ENCODE measurements at places on chromosomes 13 and 19. TPM values are rescaled to one million over a fixed set of nuclear protein-coding genes. Genes with fewer than 3 reads are reported as not detected.
A peak's percentile ranks its signal among the peaks of the same experiment; 100 is the strongest.

GPX4 gene
- total RNA-seq: 351 TPM

- no peak overlapping the region for H3K27ac ChIP-seq
- no peak for DNase-seq
- H3K4me3 ChIP-seq: no peak overlapping the region
Observed at GRCh38 chr19:28118235-28118634, 1094.7 kb downstream of the UQCRFS1 start.

DNA sequence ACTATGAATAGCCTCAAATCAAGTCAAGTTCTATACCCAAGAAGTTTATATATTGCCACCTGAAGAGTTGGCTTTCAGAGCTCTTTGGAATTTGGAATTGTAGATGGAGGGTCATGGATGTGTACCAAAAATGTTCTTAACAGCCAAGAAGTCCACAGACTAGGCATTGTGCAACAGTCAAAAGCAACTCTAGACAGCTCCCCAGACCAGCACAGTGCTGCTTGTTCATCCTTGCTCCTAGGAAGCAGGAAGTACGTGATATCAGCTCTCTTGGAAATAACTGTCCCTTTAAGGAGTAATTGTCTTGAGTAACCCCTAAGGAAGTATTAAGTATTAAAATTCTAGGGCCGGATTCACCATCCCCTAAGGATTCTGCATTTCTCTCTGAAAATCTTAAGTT lies 30.7 kb upstream of the IL17D start:
- no peak overlapping the region for H3K4me3 ChIP-seq
- H3K4me1 ChIP-seq: no peaks in the 10 kb centered on the region
- no peak overlapping the region for H3K27ac ChIP-seq
- no peaks in the 10 kb centered on the region for H3K36me3 ChIP-seq

CHERP gene
- total RNA-seq: 31.0 TPM

DNA sequence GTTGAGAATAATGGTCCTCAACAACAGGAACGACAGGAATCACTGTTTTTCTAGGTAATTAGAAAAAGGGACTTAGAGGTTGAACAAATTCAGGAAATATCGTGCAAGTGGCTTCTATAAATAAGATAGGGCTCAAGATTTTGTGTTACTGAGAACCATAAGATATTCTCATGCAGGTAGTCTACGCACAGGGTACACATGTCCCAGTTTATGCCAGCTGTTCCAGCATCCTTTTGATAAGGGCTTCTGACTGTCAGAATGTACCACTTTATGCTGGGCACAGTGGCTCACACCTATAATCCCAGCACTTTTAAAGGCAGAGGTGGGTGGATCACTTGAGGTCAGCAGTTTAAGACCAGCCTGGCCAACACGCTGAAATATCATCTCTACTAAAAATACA lies 32.1 kb downstream of the RBM26 start:
- H3K36me3 ChIP-seq: peaks cover 43% of the 10 kb centered on the region
- H3K27me3 ChIP-seq: no peaks in the 10 kb centered on the region
- H3K4me1 ChIP-seq: no peaks in the 10 kb centered on the region
- H3K27ac ChIP-seq: peak overlapping the region; percentile 68
- H3K4me3 ChIP-seq: no peak overlapping the region
- DNase-seq: no peak

GJA3 gene
- total RNA-seq: 0.17 TPM

- peaks cover 9% of the 10 kb centered on the region for H3K4me1 ChIP-seq
- H3K36me3 ChIP-seq: peaks cover 15% of the 10 kb centered on the region
- DNase-seq: peak; percentile 64
- H3K27me3 ChIP-seq: no peaks in the 10 kb centered on the region
- H3K27ac ChIP-seq: peak overlapping the region; percentile 83
Observed at GRCh38 chr19:49861107-49861506, 6.3 kb downstream of the PNKP start.

KIR2DL4 gene
- total RNA-seq: not detected

DNA sequence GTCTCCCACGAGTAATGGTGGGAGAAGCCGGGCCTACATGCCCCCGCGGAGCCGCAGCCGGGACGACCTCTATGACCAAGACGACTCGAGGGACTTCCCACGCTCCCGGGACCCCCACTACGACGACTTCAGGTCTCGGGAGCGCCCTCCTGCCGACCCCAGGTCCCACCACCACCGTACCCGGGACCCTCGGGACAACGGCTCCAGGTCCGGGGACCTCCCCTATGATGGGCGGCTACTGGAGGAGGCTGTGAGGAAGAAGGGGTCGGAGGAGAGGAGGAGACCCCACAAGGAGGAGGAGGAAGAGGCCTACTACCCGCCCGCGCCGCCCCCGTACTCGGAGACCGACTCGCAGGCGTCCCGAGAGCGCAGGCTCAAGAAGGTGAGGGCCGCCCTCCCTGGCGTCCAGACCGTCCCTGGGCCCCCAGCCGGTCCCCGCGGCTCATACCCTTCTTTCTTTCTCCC lies 1.4 kb upstream of the USF2 start:
- no peaks in the 10 kb centered on the region for H3K27me3 ChIP-seq
- peak overlapping the region; percentile 79 for H3K4me3 ChIP-seq
- peak; percentile 63 for DNase-seq
- H3K27ac ChIP-seq: peak overlapping the region; percentile 96

- H3K36me3 ChIP-seq: no peaks in the 10 kb centered on the region
- H3K4me1 ChIP-seq: no peaks in the 10 kb centered on the region
- H3K27ac ChIP-seq: no peak overlapping the region
- no peak for DNase-seq
Observed at GRCh38 chr13:43196086-43196621, 172.8 kb downstream of the DNAJC15 start.

DNA sequence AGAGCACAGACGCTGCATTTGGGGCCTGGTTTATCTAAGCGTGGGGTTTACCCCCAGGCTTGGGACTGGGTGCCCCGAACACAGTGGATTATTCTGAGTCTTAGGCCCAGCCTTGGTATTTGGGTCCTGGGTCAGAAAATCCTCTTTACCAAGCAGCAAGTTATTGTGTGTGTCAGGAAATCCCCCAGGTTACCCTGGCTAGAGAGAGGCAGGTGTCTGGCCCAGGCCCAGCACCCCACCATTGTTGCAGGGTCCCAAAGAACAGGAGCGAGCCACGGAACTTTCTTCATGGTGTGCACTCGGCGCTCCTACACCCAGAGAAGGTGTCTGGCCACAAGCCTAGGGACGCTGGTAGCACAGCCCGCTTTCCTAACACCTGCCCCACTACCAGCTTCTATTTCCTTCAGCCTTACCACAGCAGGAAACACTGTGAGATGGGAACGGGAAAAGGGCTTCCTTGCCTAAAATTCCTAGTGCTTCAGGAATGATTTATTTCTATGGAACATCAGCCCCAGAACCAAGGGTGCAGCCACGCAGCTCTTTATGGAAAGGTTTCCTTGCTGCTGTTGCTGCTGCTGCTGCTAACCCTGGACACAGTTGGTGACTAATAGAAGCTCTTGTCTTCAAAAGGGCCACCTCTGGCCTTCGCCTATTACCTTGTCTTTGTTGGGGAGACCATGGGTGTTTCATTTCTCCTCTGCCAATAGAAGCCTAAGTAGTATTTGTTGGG lies 7.4 kb upstream of the CDX2 start:
- H3K36me3 ChIP-seq: no peaks in the 10 kb centered on the region
- H3K4me3 ChIP-seq: no peak overlapping the region
- peaks cover 50% of the 10 kb centered on the region for H3K4me1 ChIP-seq
- H3K27ac ChIP-seq: no peak overlapping the region
- DNase-seq: no peak

TMC4 gene
- 0.58 TPM for total RNA-seq

MAP4K1 gene
- 11.8 TPM for total RNA-seq

Data from GM23338 (cell line).